ENCODE measurements at places on chromosomes 2 and 18.

GRCh38 chr18:24263050-24263449, 124.2 kb downstream of the CABYR start:
- no peak for DNase-seq

GRCh38 chr2:129248198-129248597, 731.3 kb upstream of the RAB6C start:
- no peak for DNase-seq

- DNase-seq = no peak
Observed at GRCh38 chr2:240750409-240750808, 58.7 kb downstream of the AQP12A start.

DNA sequence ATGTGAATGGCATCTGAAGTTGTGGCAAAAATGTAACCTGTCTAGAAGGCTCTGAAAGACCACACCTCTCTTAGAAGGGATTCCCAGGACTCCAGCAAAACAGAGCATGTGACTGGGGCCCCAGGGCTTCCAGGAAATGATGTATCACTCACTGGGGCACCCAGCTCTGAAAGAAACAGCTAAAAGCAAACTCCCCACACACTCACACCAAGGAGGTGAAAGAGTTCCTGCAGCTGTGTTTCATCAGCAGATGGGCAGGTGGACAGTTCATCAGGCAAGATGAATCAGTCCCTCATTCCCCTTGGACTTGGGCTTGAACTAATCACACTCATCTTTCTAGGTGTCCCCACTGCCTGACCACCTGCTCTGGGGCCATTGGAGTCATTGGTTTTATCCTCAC, 76.2 kb downstream of the CCBE1 start:
- no peak for DNase-seq

- DNase-seq = no peak
Observed at GRCh38 chr2:38066421-38067115, 9.4 kb downstream of the CYP1B1 start.

GRCh38 chr2:2717406-2717805, 386.3 kb upstream of the MYT1L start:
- DNase-seq = no peak

DNA sequence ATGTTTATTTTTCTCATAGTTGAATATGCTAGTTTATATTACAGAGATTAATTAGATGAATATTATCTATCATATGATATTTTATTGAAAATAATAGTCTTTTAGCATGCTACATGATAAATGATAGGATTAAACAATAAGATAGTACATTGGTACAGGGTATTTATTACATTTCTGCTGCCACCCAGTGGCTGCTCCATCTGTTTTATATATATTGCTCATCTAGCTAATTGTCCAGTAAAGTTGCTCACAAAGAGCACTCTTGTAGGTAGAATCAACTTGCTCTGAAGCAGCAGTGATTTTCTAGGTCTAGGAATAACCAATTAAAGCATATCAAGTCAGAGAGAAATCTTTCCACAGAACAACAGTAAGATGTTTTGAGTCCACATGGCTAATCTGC, 183.3 kb downstream of the ASXL3 start:
- no peak for DNase-seq

DNA sequence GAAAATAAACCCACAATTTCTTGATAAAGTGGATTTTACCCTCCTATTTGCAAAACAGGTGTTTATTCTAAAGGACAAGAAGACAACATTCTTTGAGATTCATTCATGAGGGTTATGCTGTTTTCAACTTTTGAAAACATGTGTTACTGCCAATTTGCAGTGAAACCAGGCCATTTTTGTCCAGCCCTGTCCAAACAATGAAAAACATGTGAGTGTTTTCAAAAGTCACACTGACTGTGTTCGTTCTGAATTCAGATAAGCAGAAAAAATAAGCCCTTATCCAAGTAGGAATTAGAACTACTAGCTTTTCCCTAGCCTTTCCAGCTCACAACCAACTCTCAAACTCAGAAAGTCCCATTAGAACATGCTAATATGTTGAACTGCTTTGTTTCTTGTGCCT, 148.1 kb upstream of the PID1 start:
- no peak for DNase-seq

- peak; percentile 88 for DNase-seq
Observed at GRCh38 chr2:197198890-197199289, 111.7 kb downstream of the ANKRD44 start.

DNA sequence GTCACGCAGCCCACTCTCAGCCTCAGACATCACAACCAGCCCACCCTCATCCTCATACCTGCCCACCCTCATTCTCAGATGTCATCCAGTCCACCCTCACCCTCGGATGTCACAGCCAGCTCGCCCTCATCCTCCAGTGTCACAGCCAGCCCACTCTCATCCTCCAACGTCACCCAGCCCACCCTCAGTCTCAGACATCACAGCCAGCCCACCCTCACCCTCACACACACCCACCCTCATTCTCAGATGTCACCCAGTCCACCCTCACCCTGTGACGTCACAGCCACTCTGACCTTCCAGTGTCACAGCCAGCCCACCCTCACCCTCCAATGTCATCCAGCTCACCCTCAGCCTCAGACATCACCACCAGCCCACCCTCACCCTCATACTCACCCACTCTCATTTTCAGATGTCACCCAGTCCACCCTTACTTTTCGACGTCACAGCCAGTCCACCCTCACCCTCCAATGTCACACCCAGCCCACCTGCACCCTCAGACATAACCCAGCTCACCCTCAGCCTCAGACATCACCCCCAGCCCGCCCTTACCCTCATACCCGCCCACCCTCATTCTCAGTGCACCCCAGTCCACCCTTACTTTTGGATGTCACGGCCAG, 100.3 kb downstream of the LOXHD1 start:
- no peak for DNase-seq

DNA sequence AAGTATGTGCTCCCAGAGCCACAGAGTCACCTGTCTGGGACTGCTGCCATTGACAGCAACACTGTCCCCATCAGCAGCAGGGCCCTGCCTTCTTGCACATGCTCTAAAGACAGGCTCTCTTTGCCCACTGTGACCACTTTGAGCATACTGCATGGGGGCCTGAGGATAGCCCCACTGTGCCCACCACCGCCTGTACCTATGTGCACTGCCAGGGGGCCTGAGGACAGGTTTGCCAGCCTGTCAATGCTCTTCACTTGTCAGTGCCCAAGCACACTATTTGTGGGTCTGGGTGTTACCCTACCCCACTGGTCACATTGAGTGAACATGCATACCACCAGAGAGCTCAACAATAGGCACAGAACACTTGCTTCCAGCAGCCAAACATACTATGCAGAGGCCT, 1137.0 kb upstream of the FANCL start:
- DNase-seq = no peak
